Activated CD4-positive, alpha-beta T cell treated with anti-CD3 and anti-CD28 coated beads for 24 hours (primary cell): ENCODE measurements at places on chromosomes 5 and 9.

- DNase-seq = no peak
Measured at GRCh38 chr9:113979343-113980127, 98.6 kb downstream of the AMBP start.

- DNase-seq = no peak
Measured at GRCh38 chr5:72625332-72625731, 118.1 kb upstream of the ZNF366 start.

GRCh38 chr9:13554626-13555025 lies 275.1 kb upstream of the MPDZ start:
- DNase-seq = no peak

DNA sequence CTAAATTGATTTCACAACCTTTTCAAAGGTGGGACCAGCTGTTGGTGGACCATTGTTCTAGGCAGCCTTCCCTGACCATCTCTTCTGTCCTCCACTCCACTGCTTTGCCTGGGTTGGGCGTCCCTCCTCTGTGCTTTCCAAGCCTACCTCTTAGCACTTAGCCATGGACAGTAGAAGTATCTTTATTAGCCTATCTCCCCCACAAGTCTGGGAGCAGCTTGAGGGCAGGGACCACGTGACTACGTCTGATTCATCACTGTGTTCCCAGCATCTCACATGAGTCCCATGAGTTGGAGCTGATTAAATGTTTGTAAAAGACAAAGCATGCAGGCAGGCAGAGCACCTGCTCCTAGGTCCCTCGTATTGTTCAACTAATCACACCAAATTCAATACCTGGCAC lies 20.9 kb downstream of the MORN5 start:
- no peak for DNase-seq

DNA sequence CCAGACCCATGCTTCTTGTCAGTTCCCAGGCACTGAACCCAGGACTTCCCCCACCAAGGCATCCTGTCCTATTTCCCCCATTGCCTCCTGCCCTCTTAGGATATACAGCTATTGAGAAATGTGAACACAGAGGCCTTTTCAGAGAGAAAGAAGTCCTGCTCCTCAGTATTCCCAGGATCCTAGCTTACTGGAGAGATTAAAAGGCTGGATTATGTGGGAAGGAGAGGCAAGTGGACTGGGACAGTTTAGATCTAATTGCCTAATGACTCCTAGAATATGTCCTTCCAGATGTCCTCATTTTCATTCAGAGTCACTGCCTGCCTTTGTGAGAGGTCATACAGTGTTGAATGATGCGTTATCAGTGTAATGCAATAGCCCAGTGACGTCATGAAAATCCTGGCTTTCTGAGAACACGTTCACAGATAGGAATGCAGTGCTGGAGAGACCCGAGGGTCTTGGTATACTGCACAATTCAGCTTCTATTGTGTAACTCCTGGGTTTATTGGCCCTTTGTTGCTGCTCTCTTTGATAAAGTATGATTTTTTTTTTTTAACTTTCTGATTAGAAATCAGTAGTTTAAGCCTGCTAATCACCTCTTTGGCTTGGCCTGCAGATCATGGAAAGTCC lies 26.2 kb downstream of the WWC1 start:
- no peak for DNase-seq
